ENCODE measurements at places on chromosomes 12 and 14. TPM values are rescaled to one million over a fixed set of nuclear protein-coding genes. Genes with fewer than 3 reads are reported as not detected.

The DACT1 gene
- total RNA-seq: 0.46 TPM

The GLIPR1L2 gene
- total RNA-seq: not detected

The ADCY4 gene
- total RNA-seq: 36.6 TPM

The ANAPC5 gene
- total RNA-seq: 174 TPM

The IL22 gene
- total RNA-seq: not detected

The TESPA1 gene
- total RNA-seq: not detected

The SLC38A4 gene
- total RNA-seq: not detected

The ITGA5 gene
- total RNA-seq: 746 TPM

The RNFT2 gene
- 1.3 TPM for total RNA-seq

The LACRT gene
- not detected for total RNA-seq

The CPNE6 gene
- total RNA-seq: not detected

The RNU4-1 gene
- total RNA-seq: under 0.01 TPM

The SLC6A12 gene
- total RNA-seq: not detected

The KRT82 gene
- total RNA-seq: not detected

The KIF26A gene
- total RNA-seq: 4.4 TPM

The AQP6 gene
- total RNA-seq: under 0.01 TPM

The CCDC198 gene
- not detected for total RNA-seq

The TAS2R7 gene
- total RNA-seq: not detected

The CD163L1 gene
- 5.8 TPM for total RNA-seq

The KRT77 gene
- total RNA-seq: not detected

The SPX gene
- total RNA-seq: not detected

The SERPINA4 gene
- not detected for total RNA-seq

The FAM181A gene
- total RNA-seq: not detected

The BICD1 gene
- 8.1 TPM for total RNA-seq

The ABCD2 gene
- not detected for total RNA-seq

The PLA2G1B gene
- not detected for total RNA-seq

The PGF gene
- total RNA-seq: 378 TPM

The OVCH1 gene
- not detected for total RNA-seq

The GXYLT1 gene
- 18.5 TPM for total RNA-seq

The AMDHD1 gene
- total RNA-seq: not detected

The KRT79 gene
- not detected for total RNA-seq

The ARPC3 gene
- 529 TPM for total RNA-seq

The SPIC gene
- total RNA-seq: not detected

The INSM2 gene
- not detected for total RNA-seq

The KCNC2 gene
- total RNA-seq: not detected

The VCPKMT gene
- total RNA-seq: 6.2 TPM

The C12orf54 gene
- not detected for total RNA-seq

The PDE3A gene
- 56.8 TPM for total RNA-seq

The ANG gene
- 5.5 TPM for total RNA-seq

The DAO gene
- not detected for total RNA-seq

The ESRRB gene
- total RNA-seq: not detected

The NUP37 gene
- 54.9 TPM for total RNA-seq

The TEAD4 gene
- 19.8 TPM for total RNA-seq

The CLEC7A gene
- total RNA-seq: not detected

The TPPP2 gene
- total RNA-seq: not detected

The IAPP gene
- not detected for total RNA-seq

The C14orf180 gene
- not detected for total RNA-seq

The RERGL gene
- total RNA-seq: not detected

The PKP2 gene
- total RNA-seq: 5.5 TPM

The KRT74 gene
- total RNA-seq: not detected

The C3AR1 gene
- total RNA-seq: 0.15 TPM

The GLIPR1 gene
- total RNA-seq: 36.9 TPM

The DHRS2 gene
- not detected for total RNA-seq

The KLHDC1 gene
- 1.1 TPM for total RNA-seq

The KLRF1 gene
- 0.30 TPM for total RNA-seq

The ANO2 gene
- total RNA-seq: 16.2 TPM

The ARHGEF40 gene
- total RNA-seq: 8.7 TPM

The AREL1 gene
- total RNA-seq: 24.8 TPM

Data from epithelial cell of umbilical artery (primary cell).